ENCODE measurements at places on chromosomes 4 and X. TPM values are rescaled to one million over a fixed set of nuclear protein-coding genes. Genes with fewer than 3 reads are reported as not detected.
A peak's percentile ranks its signal among the peaks of the same experiment; 100 is the strongest.

DNA sequence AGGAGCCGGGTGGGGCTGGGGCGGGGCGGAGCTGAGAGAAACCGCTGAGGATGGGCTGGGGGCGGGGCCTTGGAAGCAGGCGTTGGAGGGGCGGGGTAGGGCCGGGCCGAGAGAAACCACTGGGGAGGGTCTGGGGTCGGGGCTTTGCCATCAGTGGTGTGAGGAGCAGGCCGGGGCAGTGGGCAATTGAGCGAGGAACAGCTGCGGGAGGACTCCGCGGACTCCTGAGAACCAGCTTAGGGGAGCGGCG, 1.3 kb upstream of the EOLA2 start:
- no peak for DNase-seq

GRCh38 chrX:132270021-132270420, 50.8 kb upstream of the RAP2C start:
- no peak for DNase-seq

DNA sequence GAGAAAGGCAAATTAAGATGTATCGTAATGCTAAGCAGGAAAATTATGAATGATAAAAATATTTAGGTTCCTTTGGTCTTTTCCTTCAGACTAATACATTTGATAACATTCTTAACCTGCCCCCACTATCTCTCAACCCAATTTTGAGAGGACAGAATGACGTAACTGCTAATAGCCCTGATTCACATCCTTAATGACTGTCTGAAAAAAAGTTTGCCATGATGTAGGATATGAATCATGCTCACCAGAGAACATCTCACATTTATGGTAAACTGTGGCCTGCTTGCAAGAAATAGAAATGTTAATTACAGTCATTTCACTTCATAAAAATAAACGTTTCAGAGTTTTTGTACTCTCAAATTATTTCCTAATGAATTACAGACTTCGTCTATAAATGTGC, 128.0 kb upstream of the VEGFC start:
- DNase-seq: no peak

DNA sequence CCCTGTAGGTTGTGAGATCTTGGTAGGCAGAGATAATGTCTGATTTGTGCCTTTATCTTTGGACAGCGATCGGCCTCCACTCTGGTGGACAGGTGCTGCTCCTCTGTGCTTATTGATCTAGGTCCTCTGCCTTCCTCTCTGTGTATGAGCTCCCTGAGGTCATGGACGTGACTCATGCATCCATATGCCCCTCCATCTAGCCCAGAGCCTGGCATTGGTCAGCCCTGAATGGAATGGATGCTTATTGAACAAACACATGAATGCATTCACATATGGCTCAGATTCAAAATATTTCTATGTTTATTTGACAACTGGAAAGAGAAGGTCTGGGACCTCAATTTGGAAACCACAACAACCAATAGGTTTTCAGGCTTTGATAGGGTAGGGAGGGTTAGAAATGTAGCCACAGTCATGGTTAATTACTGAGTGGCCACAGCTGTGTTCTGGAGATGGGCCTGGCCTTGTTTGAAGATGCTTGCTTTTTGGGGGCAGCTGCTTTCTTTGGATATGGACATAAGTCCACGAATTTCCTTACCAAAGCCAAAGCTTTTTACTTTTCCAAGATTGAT, 76.2 kb downstream of the SEL1L3 start:
- no peak for DNase-seq

- no peak for DNase-seq
These were observed 23.8 kb downstream of the CENPC start for GRCh38 chr4:67521506-67521905.

- DNase-seq: no peak
These were observed 112.5 kb downstream of the LDB2 start for GRCh38 chr4:16785793-16786527.

GRCh38 chrX:68822641-68823410, 6.0 kb upstream of the EFNB1 start:
- no peak for DNase-seq

GRCh38 chr4:83599183-83599582, 63.3 kb downstream of the GPAT3 start:
- DNase-seq: no peak

DNA sequence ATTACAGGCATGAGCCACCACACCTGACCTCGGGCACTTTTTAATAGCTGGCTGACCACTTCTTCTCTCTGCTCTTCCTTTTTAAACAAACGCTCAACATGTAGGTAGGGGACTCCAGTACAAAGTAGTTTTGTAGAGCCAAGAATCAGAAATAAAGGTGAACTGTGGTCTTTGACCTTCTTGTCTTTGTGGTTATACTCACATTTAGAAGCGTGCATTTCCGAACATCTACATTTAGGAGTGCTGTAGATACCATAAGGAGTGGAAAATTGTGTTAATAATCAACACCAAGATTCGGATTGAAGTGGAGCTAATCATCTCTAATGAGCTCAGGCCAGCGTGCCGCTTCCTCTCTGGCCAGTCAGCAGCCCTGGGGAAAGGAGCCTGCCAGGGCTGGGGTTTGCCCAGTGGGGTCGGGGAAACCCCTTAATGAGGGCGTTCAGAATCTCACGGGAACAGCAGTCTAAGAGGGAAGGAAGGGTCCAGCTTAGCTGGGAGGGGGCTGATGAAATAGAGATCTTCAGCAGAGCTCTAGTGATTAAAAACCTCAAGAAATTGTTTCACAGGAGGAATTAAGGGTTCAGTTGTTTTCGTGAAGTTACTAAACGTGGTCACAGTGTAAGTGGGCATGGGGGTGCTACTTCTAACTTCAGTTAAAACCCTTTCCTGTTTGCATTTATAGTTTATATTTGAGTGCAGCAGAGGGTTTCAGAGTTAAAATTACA, 81.2 kb downstream of the GAB1 start:
- no peak for DNase-seq

DNA sequence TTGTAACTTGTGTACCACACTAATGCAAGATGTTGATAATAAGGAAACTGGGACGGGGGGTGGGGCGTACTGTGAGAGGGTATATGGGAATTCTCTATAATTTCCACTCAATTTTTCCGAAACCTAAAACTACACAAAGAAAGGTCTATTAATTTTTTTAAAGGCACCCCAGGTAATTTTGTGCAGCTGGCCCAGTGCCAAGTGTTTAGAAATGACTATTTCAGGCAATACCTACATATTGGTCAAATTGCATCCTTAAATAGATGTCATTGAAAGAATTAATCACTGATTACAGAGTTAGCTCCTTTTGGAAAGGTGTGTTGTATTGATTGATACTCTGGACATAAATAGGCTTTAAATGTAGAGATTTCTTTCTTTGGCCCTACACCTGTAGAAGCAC, 10.1 kb upstream of the MTMR1 start:
- DNase-seq: no peak

DNA sequence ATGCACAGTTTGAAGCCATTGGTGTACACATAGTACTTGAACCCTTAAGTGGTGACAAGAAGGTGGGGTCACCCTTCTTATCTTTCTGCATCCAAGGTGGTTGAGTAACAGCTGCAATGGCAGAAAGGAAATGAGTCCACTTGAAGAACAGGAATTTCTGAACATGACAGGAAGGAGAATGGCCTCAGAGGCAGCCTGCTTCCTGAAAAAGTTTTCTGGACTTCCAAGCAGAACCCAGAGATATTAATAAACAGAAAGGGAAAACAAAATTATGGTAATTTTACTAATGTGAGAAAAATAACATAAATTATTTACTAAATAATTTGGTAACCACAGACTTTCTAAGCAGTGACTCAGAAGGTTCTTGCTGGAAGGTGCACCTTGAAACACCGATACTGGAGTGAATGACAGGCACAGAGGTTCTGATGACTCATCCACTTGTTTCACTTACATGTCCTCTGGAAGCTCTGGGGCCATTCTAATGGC, 119.9 kb upstream of the HS3ST1 start:
- DNase-seq: no peak

GRCh38 chr4:76488888-76489685, 54.1 kb downstream of the SHROOM3 start:
- DNase-seq: no peak

GRCh38 chrX:79176028-79176427, 31.5 kb downstream of the GPR174 start:
- peak; percentile 28 for DNase-seq

DNA sequence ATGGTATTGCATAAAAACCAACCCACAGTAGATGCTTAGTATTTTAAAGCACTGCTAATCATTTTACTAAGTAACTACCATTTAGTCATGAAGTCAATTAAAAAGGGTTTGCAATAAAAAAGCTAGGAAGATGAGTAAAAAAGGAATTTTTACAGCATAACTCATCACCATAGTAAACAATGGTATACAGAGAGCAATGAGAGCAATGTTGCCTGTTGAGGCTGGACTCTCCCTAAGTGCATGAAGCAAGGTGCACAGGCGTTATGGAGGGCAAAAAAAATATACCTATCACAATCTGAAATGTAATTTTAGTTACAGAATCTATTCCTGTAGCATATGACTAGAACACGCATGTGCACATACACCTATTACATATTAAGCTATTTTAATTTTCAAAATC, 129.6 kb upstream of the BMP3 start:
- no peak for DNase-seq

GRCh38 chr4:153065276-153065675, 129.2 kb downstream of the FHDC1 start:
- DNase-seq: no peak

- no peak for DNase-seq
These were observed 131.0 kb downstream of the DCLK2 start for GRCh38 chr4:150209140-150209829.

GRCh38 chrX:71581210-71581609, 3.0 kb downstream of the GCNA start:
- no peak for DNase-seq

- DNase-seq: no peak
These were observed 332.7 kb upstream of the IGFBP7 start for GRCh38 chr4:57442831-57443291.

DNA sequence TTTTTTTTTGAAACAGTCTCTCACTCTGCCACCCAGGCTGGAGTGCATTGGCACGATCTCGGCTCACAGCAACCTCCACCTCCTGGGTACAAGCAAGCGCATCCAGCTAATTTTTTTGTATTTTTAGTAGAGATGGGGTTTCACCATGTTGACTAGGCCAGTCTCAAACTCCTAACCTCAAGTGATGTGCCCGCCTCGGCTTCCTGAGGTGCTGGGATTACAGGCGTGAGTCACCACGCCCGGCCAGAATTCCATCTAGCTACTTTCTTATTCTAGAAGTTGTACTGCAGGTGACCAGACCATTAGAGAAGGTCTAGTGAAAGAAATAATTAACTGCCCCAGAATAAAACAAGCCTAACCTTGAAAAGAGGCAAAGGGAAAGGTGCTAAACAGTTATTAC, 2.3 kb downstream of the LRBA start:
- no peak for DNase-seq

GRCh38 chr4:184475096-184475461, 729 bp upstream of the IRF2 start:
- DNase-seq: no peak

- no peak for DNase-seq
These were observed 29.1 kb downstream of the TBL1X start for GRCh38 chrX:9493936-9494335.

GRCh38 chr4:95516528-95517017, 32.2 kb downstream of the UNC5C start:
- no peak for DNase-seq

- DNase-seq: no peak
These were observed 68.9 kb downstream of the PCDH19 start for GRCh38 chrX:100341142-100341510.

GRCh38 chr4:24315056-24315455, 269.3 kb downstream of the DHX15 start:
- DNase-seq: no peak

DNA sequence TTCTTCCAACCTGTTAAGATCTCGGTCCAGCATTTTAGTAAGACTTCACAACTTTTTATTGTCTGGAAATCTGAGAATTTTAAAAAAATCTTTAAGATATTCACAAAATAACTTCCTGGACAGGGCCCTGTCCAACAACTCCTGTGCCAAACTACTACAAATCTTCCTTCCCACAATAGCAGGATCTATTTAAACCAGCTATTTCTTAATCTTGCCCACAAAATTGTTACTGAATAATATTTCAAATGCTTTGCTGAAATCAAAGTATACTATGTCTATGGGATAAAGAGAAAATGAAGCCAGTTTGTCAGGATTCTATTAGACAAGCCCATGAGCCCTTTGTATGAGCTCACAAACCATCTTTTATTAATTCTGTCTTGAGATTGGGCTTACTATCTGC, 104.1 kb upstream of the DDIT4L start:
- no peak for DNase-seq

- no peak for DNase-seq
These were observed 216.8 kb downstream of the IL15 start for GRCh38 chr4:141853091-141853764.

DNA sequence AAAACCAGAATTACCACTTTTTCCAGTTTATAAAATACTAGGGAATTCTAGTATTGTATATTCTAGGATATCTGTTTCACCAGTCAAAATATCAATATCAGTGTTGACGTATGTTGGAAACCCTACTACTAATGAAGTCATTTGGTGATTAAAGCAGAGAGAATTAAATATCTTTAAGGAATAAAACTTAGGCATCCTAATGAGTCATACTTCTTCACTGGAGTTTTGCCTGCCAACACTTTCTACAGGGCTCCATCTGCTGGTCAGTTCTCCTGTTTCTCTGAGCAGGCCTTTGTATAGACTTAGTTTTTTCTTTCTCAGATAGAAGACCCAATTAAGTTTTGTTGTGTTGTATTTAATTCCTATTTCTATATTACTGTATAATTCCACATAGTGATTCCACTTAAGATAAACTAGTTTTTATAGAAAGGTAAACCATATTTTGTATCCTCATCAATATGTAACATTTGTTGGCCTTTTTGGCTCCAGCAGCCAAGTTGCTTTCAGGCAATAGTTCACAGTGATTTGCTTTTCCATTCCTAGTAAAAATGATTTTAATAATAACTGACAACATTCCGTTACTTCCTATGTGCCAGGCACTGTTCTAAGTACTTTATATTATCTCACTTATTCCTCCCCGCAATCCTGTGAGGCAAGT, 3.5 kb downstream of the AP1AR start:
- peak; percentile 45 for DNase-seq

GRCh38 chr4:68536375-68536774, 39.7 kb downstream of the UGT2B17 start:
- DNase-seq: no peak

Gene CFAP99
- polyA plus RNA-seq: not detected

Gene MAGEB1
- not detected for polyA plus RNA-seq

Gene SMIM20
- 46.8 TPM for polyA plus RNA-seq

Gene SLIT2
- polyA plus RNA-seq: not detected

Gene MAGEC2
- polyA plus RNA-seq: not detected

Gene EBP
- polyA plus RNA-seq: 130 TPM

Gene NXF2
- polyA plus RNA-seq: not detected

Gene CNGA1
- not detected for polyA plus RNA-seq

Gene ARAP2
- polyA plus RNA-seq: 29.1 TPM

Gene NDNF
- polyA plus RNA-seq: not detected

Gene SPANXA1
- polyA plus RNA-seq: not detected

Gene PLS3
- polyA plus RNA-seq: not detected

Gene MID1
- not detected for polyA plus RNA-seq

Gene RADX
- 5.2 TPM for polyA plus RNA-seq

Gene USP9X
- polyA plus RNA-seq: 12.9 TPM
